Nucleus accumbens (tissue), 56 donors: ENCODE measurements at places on chromosomes 2 and 18.

DNA sequence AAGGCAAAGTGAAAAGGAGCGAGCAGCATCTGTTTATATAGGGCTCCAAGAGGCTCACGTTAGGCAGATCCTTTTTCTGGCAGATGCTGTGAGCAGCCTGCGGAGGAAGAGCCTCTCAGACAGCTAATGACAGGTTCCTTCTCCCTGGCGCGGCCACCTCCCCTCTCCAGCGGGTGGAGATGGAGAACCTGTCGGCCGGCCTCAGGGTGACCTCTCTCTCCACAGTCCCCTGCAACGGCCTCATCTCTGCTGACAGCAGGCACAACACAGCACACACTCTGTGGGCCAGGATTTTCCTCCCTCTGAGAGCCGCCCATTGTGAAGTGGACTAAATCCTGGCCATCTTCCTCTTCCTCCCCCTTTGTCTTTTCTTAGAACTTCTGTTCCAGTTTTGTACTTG, 119.8 kb downstream of the PRKCE start:
- no peak for DNase-seq

DNA sequence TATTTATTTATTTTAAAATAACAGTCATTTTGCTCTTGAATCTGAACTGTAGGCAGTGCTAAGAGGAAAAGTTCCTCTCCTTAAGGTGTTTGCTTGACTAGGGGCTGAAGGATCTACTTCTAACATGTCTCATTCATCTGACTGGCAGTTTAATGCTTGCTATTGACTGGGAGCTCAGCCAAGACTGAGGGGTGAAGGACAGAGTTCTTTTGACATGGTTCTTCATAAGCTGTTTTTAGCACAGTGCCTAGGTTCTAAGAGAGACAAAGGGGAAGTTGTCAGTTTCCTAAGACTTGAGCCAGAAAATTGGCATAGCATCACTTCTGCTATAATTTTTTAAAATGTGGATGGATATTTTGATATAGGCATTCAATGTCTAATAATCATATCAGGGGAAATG, 73.0 kb downstream of the COMMD1 start:
- no peak for DNase-seq

- no peak for DNase-seq
Observed at GRCh38 chr2:208726242-208726641, 319.6 kb downstream of the PTH2R start.

DNA sequence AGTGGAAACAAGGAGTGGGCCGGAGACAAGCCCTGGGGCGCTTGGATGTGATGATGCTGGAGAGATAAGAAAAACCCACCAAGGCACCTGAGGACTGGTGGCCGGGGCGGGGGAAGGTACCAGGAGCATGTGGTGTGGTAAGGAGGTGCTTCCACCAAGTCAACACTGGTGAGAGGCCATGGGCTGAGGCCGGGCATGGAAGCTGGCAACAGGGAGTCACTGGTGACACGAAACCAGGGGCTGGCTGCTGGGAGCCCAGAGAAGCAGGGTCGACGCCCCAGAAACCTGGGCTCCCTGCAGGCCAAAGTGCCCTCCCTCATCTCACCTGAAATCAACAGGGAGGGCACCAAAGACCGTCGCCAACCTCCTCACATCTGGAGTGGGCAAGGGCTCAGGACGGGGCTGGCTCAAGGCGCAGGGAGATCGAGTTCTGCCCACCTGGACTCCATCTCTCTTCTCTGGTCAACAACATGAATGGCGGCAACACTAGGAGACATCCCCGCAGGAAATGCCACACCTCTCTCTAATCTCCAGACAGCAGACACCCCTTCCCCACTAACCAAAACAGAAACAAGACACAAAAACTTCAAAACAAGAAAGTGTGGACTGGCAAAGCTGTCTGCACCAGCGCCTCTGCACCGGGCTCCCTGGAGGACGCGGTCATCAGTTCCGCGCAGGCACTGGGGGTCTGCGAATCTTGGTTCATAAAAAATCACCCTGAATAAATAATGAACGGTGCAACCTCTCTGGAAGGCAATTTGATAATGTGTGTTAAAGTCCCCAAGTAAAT, 185.5 kb downstream of the HDAC4 start:
- DNase-seq = no peak

DNA sequence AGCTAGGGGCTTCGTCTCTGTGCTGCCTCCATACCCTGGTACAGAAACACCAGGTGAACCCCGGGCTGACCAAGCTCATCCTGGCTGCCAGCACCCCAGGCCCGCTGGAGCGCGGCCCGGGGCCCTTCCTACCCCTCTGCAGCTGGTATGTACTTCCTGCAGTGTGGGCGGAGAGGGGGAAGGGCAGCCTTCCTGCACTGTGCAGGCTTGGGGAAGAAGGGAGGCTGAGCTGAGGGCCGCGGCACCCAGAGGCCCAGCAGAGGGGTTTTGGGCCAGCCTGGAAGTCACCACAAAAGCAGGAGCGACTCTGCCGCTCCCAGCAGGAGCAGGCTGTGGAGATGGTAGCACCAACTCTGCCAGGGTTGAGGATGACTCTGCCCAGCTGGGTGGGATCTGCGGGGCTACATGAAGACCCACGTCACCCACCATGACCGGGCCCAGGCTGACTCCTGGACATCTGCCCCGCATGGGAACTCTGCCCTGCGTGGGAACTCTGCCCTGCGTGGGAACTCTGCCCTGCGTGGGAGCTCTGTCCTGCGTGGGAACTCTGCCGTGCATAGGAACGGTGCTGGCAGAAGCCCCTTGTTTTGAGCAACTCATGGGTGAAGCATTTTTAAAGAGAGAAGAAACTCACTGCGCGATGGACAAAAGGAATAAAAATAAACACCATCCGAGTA, 273.3 kb downstream of the NDUFA10 start:
- no peak for DNase-seq

- no peak for DNase-seq
Observed at GRCh38 chr2:227267410-227268115, 57.5 kb upstream of the MFF start.

- no peak for DNase-seq
Observed at GRCh38 chr2:63658176-63658968, 69.6 kb downstream of the MDH1 start.

GRCh38 chr2:70728128-70728527, 39.9 kb downstream of the ADD2 start:
- no peak for DNase-seq

GRCh38 chr18:76365561-76365960, 129.5 kb downstream of the ZNF516 start:
- DNase-seq = no peak

- no peak for DNase-seq
Observed at GRCh38 chr18:57900906-57901435, 97.9 kb upstream of the ATP8B1 start.

DNA sequence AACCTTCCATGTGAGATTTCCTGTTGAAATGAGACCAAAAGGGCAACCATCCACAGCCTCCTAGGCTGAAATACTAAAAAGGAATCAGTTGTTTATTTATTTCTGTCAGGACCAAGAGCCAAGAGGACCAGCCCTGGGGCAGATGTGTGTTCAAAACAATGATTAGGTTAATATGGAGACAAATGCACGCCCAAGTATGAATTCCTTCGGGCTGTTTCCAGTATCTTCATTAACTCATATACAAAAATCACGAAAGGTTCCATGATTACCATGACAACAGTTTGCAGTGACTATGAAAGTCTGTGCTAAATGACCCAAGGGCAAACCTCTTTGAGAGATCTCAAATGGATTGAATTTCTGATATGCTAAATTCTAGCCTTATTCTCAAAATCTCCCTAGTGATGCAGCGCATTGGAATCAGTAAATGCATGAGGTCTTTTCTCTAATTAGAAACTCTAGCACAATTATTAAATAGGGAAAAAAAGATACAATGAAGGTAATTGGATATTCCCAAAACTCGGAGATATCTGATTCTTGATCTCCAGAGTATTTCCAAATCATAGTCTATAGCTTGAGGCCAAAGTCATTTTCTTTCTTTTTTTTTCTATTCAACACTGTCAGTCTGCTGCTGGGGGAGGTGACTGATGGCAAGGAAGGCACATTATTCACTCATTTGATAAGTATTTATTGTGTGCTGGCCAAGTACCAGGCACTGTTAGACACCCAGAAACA, 35.6 kb downstream of the VIT start:
- DNase-seq = no peak

GRCh38 chr2:234328444-234328990, 168.4 kb downstream of the ARL4C start:
- DNase-seq = no peak

DNA sequence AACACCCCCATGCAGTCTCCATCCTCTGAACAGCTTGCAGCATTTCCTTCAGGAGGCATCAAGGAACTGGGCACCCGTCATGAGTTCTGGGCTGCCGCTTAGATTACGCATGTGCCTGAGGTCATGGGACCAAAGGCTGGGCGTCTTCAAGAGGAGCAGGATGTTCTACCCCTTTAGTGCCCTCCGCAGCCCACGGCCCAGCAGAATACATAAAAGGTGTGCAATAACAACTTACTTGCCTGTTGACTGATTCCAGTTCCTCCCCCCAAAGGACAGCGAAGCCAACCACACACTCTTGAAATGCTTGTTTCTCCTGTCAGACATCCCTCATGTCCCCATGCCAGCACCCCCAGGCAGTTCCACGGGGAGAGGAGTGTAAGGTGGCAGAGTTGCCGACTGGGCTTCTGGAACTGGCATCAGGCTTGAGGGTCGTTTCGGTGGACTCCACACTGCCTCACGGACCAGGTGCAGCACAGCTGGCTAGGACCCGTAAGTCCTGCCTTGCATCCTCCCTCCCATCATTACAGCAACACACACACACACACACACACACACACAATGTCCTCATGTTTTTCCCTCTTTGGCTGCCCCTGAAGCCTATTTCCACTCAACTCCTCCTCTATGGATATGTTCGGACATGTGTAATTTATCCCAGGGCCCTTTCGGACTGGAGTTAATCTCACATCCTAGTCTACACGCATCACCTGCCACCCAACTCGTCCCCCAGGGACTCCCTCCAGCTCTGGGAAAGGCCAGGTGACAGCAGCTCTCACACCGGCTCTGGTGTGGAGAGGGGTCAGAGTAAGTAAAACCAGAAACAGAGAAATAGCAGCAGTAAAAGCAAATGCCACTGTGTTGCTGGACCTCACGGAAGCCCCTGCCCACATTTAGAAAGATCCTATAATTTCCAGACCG, 200.7 kb downstream of the BCL11A start:
- no peak for DNase-seq

GRCh38 chr2:37110306-37111212, 26.2 kb downstream of the GPATCH11 start:
- no peak for DNase-seq

- no peak for DNase-seq
Observed at GRCh38 chr18:44569391-44570055, 111.2 kb upstream of the SETBP1 start.

DNA sequence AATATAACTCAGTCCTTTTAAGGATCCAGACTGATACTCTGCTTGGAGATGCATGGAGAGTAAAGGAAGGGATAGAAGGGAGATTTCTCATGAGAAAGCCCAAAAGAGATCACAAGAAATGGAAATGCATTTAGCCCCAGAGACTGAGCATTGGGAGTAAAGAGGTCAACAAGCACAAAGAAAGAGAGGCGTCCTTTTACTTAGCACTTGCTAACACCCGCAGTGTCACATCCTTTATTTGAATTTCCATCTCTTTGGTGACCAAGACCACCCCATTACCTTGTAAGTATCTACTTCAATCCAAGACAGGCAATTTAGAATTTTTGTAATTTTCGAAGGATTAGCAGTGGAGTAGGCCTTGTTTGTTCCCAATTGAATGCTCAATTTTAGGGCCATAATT, 111.8 kb upstream of the DCC start:
- DNase-seq = no peak

- no peak for DNase-seq
Observed at GRCh38 chr2:149451417-149452165, 121.2 kb downstream of the LYPD6 start.

DNA sequence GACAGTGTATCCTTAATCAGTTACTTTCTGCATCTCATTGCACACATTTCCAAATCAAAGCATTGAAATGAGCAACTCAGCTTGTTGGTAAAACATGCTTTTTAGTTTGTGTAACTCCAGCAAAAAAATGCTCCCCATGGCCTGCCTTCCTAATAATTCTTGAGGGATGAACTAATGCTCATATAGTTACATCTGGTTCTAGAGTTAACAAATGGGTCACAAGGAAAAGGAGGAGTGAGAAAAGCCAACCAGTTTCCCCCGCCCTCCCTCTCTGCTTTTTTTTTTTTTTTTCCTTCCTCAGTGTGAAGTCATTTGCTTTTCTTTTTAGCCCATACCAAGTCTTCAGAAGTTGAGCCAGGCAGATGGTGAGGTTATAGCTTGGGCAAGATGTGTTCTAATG, 231.7 kb downstream of the MTX2 start:
- DNase-seq = no peak

DNA sequence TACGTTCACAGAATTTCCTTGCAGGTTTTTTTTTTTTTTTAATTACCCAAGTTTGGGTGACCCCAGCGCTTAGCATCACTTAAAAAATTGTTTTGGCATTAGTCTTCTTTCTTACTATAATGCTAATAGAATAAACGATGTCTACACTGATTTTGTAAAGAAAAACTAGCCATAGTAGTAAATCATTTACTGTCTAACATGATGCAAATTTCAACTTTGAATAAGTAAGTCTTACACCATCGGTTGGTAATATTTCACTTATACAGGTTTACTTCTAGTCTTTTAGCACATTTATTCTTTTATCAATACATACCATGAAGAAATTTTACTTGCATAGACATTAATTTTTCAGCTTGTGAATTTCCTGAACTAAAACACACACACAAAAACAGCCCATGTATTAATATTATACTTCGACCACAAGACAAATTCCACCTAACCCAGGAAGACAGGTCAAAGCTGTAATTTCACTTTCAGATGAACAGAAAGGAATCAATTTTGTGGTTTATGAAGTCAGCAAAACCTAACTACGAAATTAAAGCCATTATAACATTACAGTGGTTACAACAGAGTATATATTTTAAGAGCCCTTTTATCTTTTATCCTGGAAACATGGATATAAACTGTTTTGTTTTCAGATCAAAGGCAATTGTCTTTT, 1.9 kb downstream of the YES1 start:
- no peak for DNase-seq

- no peak for DNase-seq
Observed at GRCh38 chr2:237883951-237884446, 24.6 kb downstream of the RAMP1 start.

- no peak for DNase-seq
Observed at GRCh38 chr18:79413901-79414300, 18.2 kb downstream of the NFATC1 start.

DNA sequence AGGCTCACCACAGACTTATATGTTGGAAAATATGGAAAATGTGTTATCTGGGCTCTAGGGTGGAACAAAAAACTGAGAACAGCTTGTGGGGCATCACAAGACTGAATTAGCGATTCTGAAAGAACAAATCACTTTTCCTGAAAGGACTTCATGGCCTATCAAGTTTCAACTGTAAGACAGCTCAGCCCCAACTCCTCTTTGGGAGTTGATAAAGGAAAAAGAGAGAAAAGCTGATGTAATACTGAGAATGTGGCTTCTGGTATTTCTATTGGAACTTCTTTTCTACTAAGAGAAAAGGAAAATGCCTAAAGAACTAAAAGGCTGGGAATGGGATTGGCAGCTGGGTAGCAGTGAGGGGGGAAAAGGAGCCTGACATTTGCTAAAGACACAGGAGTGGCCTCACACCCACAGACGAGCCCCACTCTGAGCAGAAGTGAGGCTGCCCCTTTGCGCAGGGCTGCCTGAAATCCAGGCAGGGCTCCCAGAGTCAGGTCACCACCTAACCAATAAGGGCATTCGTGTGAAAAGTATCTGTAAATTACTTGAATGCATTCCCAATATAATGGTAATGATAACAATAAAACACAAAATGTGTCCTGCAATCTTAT, 75.6 kb downstream of the LRP2 start:
- DNase-seq = no peak
